Stimulated activated CD4-positive, alpha-beta T cell treated with anti-CD3 and anti-CD28 coated beads, Interleukin-15, amount 100 ng/mL, for 1 hour (primary cell): ENCODE measurements at places on chromosomes 5 and 9.

DNA sequence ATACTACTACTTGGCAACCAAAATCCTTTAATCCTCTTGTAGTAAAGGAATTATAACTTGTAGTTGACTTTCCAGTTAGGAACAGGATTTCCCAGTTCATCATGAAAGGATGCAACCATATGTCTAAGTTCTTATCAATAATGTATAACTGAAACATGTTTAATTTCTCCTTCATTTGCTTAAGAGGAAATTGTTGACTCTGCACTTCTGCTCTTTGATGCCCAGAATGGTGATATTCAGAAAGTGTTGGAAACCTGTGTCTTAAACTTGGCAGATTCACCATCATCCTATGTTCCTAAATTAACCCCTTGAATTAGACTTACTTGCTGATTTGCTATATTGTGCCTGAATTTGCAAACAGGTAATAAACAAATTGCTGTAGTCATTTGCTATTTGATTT lies 201.5 kb downstream of the PTPRD start:
- no peak for DNase-seq

GRCh38 chr9:136190237-136190601 lies 14.7 kb downstream of the LHX3 start:
- no peak for DNase-seq

GRCh38 chr5:59674763-59675162 lies 218.8 kb downstream of the PDE4D start:
- no peak for DNase-seq

DNA sequence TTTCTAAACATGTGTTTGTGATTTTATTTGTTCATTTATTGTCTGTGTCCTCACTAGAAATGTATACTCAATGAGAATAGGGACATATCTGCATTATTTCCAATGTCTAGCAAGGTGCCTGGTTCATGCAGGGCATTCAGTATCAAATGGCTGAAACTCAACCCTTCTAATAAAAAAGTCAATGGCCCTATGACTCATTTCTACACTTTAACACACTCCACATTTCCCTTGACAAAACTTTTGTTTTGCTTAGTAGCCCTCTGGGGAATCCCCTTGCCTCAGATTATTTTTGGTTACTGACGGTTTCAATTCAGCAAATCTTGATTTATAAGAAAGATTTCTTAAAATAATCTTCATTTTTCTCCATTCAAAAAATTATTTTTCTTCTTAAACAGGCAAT lies 206.0 kb upstream of the DMRTA1 start:
- DNase-seq = no peak

- DNase-seq = no peak
These were observed 40.2 kb downstream of the RXRA start for GRCh38 chr9:134366223-134367031.

DNA sequence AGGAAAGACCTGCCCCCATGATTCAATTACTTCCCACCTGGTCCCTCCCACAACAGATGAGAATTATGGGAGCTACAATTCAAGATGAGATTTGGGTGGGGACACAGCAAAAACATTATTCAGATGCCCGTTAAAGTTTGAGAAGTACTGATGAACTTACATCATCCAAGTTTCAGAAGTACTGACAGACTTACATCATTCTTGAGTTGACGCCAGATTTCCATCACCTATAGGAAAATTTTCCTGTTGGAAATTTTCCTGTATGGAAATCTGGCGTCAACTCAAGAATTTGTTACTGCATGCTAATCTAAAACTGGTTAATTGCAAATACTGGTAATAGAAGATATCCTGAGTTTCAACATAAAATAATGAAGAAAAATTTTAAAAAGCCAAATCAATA lies 975.9 kb downstream of the MAT2B start:
- no peak for DNase-seq

- no peak for DNase-seq
These were observed 2.1 kb downstream of the ECPAS start for GRCh38 chr9:111481885-111482636.

DNA sequence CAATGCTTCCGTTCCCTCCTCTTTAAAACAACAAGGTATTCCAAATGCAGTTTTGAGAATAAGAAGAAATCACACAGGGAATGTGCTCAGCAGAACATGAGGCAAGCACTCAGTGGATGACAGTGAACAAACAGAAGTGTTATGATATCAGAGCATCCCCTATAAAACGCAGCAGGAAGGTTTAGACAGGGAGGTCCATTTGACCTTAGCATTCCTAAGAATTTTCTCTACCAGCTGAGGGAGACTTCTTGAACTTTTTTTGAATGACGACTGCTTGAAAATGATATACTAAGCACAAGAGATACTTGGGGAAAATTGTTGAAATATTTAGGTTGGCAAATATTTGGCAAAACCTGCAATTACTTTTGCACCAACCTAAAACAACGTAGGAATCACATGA lies 3.9 kb downstream of the AMACR start:
- DNase-seq = no peak

- no peak for DNase-seq
These were observed 678.5 kb upstream of the NUDT12 start for GRCh38 chr5:104241046-104241445.

GRCh38 chr9:72150127-72150526 lies 887 bp downstream of the GDA start:
- DNase-seq = no peak

DNA sequence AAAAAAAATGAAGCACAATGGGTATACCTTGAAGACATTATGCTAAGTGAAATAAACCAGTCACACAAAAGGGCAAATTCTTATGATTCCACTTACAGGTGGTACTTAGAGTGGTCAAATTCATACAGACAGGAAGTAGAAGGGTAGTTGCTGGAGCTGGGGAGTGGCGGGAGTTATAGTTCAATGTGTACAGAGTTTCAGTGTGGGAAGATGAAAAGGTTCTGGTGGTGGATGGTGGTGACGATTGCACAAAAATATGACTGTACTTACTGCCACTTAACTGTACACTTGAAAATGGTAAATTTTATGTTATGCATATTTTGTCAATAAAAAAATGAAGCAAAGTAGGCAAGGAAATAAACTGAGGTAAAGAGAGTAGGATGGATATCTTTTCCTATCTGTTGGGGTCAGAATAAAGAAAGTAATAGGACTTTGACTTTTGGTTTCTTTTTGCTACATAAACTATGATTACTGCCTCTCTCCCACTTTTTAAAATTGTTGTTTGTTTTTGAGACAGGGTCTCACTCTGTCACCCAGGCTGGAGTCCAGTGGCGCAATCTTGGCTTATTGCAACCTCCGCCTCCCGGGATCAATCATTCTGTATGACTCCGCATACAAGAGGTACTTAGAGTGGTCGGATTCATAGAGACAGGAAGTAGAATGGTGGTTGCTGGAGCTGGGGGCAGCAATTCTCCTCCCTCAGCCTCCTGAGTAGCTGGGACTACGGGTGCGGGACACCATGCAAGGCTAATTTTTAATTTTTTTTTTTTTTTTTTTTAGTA lies 4.0 kb upstream of the PSAT1 start:
- DNase-seq = no peak

GRCh38 chr5:55226027-55226933 lies 835 bp downstream of the MCIDAS start:
- DNase-seq = no peak

DNA sequence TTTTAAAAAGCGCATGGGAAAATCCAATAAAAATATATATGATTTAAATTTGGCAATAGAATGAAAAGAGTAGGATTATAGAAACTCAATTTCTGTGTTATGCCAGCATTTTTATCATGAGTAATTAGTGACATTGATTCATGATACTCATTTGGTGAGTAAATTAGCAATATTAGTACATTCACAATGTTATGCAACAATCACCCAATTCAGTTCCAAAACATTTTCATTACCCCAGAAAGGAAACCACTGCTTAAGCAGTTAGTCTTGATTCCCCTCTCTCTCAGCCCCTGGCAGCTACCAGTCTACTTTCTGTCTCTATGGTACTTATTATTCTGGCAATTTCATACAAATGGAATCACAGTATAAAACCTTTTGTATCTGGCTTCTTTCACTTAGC lies 27.0 kb downstream of the OSMR start:
- DNase-seq = no peak

GRCh38 chr9:132861666-132862065 lies 16.4 kb downstream of the AK8 start:
- DNase-seq = no peak

DNA sequence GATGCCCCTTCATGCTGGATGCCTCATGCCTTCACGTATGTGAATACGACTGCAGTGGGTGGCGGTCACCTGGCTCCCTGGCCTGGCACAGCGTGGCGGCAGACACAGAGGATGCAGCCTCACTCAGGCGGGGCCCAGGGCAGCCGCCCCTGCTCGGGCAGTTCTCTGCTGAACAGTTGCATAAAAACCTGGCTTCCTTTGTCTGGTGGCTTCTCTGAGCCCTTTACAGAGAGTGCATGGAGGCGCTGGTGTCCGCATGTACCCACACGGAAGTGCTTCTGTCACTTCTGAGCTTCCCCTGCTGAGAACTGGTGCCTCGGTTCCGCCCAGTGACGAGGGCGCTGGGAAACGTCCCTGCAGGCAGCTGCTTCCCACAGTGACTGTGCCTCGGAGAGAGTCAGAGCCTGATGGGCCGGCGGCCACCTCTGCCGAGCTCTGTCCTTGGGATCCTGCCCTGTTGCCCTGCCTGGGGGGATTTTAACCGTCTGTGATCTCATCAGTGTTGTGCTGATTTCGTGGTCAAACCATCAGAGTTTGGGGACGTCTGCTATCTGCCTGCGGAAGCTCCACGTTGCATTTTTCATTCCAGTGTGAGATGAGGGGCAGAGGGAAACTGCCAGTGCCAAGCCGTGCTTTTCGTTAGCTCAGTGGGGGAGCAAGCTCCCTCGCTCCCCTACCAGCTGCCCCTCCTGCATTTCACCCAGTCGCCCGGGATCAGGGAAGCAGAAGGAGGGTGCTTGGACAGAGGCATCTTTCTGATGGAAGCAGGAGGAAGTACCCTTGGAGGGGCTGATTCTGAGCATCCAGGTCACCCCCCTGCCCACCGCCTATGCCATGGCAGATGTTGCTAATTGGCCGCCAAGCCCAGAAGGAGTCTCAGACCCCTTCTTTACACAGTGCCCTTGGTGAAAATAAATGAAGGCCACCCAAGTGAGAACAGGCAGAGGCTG lies 153.0 kb upstream of the COL5A1 start:
- no peak for DNase-seq

DNA sequence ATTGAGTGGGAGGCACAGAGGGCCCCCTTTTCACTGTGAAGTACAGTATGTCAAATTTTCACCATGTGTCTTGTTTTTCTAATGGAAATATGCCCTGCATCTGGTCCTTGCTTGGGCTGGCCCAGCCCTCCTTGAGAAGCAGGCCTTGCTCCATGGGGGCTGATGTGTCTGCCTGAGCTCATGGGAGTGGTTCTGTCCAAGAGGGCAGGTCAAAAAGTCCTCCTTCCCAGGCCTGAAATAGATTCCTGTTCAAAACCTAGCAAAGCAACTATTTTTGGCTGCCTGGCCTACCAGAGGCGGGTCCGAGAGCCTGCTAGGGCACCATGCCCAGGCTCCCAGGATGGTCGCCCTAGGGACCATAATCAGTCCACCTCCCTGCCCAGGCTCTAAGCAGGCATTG lies 40.5 kb upstream of the NEURL1B start:
- DNase-seq = no peak

GRCh38 chr9:33719581-33720374 lies 75.6 kb upstream of the PRSS3 start:
- peak; percentile 20 for DNase-seq

DNA sequence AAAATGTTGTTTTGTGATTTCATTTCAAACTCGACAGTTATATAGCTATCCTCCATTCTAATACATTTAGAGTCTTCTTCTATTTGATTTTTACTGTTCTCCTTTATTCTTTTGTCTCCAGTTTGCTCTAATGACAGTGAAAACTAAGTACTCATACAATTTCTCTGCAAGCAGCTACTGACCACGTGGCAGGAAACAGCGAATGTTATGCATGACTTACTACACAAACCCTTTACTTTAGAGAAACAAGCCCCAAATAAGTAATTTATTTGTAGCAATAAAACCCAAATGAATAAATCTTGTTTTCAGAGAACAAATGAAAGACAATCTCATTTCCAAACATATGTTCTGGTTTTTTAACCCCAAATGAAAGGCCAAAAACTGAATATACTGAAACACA lies 41.9 kb downstream of the CDH6 start:
- no peak for DNase-seq

- DNase-seq = no peak
These were observed 218.6 kb downstream of the FBXL7 start for GRCh38 chr5:15718421-15719179.
